CD8-positive, alpha-beta T cell (primary cell): ENCODE measurements at places on chromosomes 11 and 22.

- no peak for DNase-seq
These were observed 90.1 kb downstream of the ETS1 start for GRCh38 chr11:128497061-128497775.

- DNase-seq, result no peak
These were observed 14.5 kb upstream of the MB start for GRCh38 chr22:35631597-35631996.

DNA sequence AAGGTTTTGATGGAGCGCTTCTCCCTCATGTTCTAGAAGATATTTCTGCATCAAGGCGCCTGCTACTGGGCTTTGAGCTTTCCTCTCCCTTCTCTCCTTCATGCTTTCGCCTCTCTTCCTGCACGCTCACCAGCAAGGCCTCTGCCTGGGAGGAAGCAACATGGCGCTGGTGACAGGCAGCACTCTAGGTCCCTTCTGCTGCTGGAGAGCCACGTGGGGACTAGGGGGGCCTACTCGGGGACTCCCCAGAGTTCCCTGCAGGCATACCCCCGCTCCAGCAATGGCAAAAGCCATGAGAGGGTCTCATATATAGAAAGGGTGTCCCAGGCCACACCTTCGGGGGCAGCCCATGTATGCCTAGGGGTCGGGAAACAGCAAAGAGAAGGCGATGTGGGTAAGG is 49.7 kb downstream of the GRIK4 start:
- no peak for DNase-seq

DNA sequence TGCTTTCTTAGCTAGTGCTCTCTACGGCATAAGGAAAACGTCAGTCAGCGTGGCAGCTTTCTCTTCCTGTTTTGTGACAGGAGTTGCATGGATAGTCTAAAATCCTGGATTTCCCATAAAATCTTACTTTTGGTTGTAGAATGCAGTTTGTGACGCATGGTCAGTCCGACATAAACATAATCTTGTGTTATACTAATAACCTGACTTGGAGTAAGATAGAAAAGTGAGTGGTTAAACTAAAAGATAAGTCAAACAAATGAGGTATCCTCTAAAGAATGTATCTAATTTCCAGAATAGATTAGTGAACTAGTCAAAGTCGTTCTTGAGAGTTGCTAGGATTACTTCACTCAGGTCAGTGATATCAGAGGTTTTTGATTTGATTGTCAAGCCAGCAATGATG is 157.6 kb downstream of the PGR start:
- no peak for DNase-seq

- no peak for DNase-seq
These were observed 20.5 kb downstream of the IGF2 start for GRCh38 chr11:2118677-2119076.

GRCh38 chr22:22693531-22693884 is 49.1 kb downstream of the GGTLC2 start:
- no peak for DNase-seq

DNA sequence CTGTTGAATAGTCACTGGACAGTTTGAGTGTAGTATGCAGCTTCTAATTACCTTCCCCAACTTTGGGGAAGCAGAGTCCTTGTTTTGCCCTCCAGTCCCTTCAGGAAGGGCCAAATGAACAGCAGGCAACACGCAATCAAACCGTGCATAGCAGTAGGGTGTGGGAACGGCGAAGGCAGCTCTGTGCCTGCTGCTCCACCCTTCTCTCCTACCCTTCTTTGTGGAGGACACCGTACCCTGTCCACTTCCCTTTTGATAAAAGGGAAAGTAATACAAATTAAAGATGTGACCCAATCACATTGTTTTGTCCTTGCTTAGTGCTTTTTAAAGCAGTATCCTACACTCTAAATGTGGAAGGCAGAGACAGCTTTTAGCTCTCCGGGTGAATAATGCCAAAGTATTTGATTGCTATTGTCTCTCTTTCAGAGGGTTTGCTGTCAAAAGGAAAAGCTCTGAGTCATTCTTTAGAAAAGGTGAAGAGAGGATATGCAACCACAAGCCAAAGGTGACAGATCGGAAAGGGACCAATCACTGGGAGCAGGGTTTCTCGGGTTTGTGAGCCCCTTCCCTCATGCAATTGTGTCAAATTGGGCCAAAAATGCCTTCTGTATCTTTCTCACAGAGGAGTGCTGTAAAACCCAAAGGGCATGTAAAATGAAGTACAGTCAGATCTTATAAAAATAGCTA is 407.3 kb upstream of the CCDC90B start:
- DNase-seq, result no peak
